ENCODE measurements at places on chromosomes 6 and 20. TPM values are rescaled to one million over a fixed set of nuclear protein-coding genes. Genes with fewer than 3 reads are reported as not detected.

DNA sequence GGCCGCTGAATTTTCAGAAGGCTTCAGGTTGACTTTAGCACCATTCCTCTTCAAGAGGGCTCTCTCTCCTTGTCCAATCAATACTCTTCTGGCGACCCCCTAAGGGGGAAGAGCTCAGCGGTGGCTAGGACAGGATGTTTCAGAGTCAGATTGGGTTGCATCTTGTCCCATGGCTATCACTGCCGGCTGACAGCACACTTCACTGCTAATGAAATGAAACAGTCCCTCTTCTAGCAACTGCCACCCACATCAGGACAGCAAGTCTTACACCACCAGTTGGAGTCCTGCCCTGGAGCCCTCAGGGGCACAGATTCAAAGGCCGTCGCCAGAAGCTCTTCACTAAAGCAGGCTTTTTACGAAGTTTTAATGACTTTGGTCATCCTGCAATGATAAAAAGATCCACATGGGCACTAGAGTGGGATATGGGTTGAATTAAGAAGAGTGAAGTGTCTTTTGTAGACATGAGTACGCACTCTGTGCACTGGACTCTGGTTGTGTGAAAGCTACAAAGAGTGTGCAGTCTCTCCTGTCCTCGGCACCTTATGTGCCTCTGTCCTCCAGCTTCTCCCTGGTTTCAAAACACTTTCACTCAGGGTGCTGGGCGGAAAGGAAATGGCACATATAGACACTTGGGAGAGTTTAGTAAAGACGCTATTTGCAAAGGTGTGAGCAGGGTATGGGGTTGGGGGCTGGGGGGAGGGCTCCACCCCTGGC, 66.1 kb upstream of the SLC22A16 start:
- no peak for DNase-seq

- DNase-seq, result peak; percentile 58
Measured at GRCh38 chr6:149840345-149841075, 23.6 kb downstream of the LRP11 start.

DNA sequence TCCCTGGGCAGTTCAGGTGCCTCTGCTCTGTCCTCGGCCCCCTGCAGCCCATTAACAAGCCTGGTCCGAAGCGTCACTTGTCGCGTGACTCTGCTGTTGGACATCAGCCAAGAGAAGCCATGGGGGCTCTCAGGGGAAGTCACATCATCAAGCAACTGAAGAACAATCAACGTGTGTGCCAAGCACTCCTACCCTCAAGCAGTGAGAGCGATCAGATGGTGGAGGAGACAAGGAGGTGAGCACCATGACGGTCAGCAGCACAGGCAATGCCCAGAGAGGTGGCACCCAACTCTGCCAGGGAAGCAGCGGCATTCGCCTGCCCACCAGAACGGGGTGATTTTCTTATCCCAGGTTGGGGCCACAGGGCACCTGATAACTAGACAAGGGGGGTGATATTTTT, 132.7 kb downstream of the AGPAT4 start:
- no peak for DNase-seq

The HLA-DMB gene
- total RNA-seq, result 0.16 TPM

DNA sequence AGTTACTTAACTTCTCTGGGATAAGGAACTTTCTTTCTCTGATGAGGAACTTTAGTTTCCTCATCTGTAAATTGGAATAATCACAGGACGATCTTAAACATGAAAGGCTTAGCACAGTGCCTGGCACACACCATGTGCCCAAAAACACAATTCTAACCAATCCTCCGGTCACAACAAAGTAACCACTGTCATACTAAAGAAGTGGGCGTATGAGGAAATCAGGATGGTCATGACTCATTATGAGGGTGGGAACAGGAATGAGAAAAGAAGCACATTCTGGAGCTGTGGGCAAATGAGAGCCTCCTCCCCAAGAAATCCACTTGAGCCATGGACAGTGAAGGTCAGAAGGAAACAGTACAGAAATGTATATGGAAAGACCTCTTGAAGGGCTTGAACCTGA, 82.9 kb downstream of the LRFN2 start:
- peak; percentile 63 for DNase-seq

The AARS2 gene
- total RNA-seq, result 17.4 TPM

GRCh38 chr6:157650261-157650640, 172.8 kb upstream of the SNX9 start:
- DNase-seq, result no peak

The LTA gene
- total RNA-seq, result not detected

DNA sequence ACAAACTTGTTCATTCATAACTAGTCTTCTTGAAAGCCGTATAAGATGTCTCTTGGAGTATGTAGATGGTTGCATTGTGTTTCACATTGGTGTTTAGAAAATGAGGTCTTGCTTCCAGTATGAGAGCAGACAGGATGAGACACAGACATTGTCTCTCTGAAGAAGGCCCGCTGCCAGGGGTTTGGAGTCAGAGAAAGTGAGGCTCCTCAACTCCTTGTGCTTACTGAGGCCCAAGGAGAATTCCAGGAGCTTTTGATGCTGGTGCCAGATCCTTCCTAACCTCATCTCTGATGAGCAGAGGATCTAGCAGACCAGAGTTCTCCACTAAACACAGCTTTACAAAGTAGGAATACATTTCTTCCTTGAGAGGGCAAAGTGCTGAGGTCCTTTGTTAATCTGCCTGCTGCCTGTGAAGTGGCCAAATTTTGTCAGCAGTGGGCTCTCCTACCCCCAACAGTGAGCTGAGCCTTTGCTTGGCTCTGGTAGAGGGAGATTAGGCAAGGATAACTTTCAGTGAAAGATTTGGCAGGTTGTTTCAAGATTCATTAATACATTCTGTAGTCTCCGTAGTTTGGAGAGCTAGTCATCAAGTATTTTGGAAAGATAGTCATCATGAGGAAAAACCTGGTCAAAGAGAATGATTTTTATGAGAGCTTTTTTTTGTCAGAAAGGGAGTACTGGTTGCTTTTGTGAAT, 9.7 kb downstream of the MAPRE1 start:
- no peak for DNase-seq

DNA sequence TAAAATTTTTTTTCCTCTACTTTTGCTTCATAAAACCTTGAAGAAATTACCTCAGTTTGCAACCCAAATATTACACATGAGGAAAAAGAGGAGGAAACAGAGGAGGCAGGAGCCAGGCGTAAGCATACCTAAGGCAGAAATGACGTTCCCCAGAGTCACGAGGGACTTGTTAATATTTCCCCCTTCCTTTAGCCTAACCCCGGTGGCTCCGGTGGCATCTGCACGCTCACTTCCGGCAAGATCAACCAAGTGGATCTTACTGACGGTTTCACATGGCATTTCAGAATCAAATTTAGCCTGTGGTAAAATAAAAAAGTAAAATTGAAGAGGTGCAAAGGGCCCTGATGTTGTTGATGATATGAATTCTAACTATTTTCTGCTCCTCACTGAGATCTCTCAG, 67.4 kb downstream of the KIF16B start:
- no peak for DNase-seq

The ZSCAN23 gene
- 0.84 TPM for total RNA-seq

DNA sequence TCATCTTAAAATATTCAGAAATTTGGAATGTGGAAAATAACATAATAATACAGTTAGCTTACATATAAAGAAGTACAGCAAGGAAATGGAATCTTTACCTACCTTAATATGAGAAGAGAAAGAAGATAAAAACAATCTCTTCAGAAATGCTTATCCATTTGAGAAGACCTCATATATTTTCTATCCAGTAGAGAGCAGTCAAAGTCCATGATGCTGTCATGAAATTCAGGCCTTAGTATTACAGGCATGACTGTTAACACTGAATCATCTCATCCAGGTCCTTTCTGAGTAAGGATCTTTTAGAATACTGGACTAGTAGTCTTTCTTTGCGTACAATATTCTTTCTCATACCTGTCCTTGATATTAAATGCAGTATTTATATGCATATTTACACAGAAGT, 713.4 kb downstream of the CD109 start:
- DNase-seq, result peak; percentile 37

GRCh38 chr6:157670466-157671186, 152.4 kb upstream of the SNX9 start:
- no peak for DNase-seq

The MUC22 gene
- total RNA-seq, result not detected

The MYO6 gene
- total RNA-seq, result 6.4 TPM

DNA sequence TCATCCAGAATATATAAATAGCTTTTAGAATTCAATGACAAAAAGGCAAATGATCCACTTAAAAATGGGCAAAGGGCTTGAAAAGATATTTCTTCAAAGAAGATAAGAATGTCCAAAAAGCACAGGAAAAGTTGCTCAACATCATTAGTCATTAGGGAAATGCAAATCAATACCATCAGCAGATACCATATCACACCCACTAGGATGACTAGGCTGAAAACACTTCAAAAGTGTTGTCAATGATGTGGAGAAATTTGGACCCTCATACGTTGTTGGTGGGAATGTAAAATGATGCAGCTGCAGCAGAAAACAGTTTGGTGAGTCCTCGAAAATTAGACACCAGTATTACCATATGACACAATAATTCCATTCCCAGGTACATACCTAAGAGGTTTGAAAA, 303.6 kb upstream of the SLC35B3 start:
- DNase-seq, result no peak

DNA sequence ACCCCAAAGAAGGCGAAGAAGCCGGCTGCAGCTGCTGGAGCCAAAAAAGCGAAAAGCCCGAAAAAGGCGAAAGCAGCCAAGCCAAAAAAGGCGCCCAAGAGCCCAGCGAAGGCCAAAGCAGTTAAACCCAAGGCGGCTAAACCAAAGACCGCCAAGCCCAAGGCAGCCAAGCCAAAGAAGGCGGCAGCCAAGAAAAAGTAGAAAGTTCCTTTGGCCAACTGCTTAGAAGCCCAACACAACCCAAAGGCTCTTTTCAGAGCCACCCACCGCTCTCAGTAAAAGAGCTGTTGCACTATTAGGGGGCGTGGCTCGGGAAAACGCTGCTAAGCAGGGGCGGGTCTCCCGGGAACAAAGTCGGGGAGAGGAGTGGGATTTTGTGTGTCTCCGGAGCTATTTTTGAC, 69.6 kb downstream of the HFE start:
- no peak for DNase-seq

DNA sequence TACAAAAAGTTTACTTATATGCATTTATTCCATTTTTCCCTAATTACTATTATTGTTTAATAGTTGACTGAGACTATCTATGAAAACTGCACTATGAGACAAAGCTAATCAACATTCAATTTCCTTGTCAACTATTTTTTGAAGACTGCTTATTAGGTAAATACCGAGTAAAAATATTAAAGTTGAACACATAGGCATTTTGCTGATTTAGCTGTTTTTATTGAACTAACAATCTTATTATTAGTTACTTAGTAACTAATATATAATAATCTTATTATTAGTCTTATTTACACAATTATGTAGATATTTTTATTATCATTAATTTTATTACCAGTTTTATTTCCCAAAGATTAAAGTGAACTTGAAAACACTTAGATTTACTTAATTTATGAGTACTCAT, 728.8 kb downstream of the TENT5A start:
- DNase-seq, result no peak

GRCh38 chr20:61948586-61949362, 116.9 kb downstream of the TAF4 start:
- DNase-seq, result no peak

DNA sequence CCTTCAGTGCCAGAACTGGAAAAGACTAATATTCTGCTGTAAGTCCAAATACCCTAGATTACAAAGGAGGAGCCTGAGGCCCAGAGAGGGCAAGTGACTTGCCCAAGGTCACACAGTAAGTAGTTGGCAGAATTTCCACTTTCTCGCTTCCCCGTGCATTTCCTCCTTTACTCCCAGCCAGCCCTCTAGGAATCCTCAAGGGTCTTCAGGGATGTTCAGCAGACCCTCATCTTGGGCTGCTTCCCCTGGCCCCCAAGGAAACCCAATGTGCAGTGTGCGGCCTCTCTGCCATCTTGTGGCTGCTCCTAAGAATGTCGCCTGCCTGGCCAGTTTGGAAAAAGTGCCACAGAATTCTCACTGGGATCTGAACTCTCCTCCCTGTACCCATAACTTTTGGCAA, 217.7 kb upstream of the LRFN2 start:
- no peak for DNase-seq

GRCh38 chr6:25485821-25486534, 166.0 kb upstream of the SCGN start:
- DNase-seq, result no peak

Measured in HT1080 (cell line).